Stimulated activated CD4-positive, alpha-beta T cell treated with anti-CD3 and anti-CD28 coated beads, Interleukin-4, amount 100 ng/mL, for 4 hours (primary cell): ENCODE measurements at places on chromosomes 7 and 10.

DNA sequence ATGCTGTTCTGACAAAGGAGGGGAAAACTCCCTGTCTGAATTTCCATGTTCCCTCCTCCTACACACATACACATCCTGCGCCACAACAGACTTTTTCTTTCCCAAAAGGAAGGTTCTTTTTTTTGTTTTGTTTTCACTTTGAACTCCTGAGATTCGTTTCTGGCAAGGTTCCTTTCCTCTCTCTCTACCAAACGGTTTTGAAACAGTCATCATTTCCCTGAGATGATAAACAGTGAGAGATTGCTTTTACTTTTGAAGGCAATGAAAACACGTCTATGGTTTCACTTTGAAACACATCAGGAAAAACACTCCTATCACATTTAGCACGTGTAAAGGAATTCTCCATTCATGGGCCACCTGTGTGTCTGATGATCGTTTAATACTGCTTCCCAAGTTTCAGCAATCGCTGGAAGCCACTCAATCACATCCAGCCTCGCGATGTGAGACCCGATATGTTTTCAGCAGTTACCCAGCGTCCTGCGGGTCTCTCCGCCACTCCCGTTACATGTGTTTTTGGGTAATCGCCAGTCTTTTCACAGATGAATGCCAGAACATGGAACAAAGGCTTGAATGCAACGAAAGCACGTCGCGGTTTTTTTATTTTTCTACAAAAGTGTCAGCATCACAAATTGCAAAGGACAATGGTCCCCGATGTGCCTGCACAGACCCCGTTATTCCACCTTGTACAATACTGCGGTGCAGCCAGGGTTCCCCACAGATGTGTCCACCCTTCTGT, 62.8 kb upstream of the CUX1 start:
- DNase-seq: no peak

GRCh38 chr7:7668706-7669105, 28.2 kb downstream of the UMAD1 start:
- DNase-seq: no peak

DNA sequence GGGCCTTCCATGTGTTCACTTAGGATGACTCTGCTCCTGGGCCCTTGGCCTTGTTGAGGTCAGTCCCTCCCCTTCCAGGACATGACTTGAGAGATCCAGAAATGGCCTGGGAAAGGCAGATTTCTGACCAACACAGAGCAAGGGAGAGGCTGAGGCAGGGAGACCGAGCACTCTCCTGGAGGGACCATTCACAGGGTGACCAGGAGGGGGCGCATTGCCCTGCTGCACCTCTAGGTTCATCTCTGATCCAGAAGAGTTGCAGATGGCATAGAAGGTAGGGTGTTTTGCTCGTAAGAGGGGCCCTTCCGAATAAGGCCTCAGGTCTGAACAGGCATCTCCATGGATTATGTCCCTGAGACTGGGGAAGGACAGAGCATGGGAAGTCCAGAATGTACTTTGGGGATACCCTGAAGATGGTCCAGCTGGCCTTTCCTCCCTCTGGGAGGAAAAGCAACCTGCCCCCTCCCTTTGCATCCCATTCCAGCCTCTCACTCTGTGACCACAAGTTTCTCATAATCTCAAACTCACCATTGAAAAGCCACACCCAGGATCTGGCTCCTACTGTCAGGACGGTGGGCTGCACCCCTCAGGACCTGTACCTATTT, 6.6 kb downstream of the DMBT1 start:
- peak; percentile 14 for DNase-seq

DNA sequence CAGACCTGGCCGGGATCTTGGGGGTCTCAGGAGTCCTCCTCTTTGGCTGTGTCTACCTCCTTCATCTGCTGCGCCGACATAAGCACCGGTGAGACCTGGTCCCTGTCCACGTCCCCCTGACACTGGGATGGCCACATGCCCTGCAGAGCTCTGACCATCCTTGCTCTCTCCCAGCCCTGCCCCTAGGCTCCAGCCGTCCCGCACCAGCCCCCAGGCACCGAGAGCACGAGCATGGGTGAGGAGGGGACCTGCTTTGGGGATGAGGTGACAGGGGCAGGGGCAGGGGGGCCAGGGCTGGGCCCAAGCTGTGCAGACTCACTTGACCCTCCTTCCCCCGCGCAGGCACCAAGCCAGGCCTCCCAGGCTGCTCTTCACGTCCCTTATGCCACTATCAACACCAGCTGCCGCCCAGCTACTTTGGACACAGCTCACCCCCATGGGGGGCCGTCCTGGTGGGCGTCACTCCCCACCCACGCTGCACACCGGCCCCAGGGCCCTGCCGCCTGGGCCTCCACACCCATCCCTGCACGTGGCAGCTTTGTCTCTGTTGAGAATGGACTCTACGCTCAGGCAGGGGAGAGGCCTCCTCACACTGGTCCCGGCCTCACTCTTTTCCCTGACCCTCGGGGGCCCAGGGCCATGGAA, 959 bp downstream of the PVRIG start:
- no peak for DNase-seq

DNA sequence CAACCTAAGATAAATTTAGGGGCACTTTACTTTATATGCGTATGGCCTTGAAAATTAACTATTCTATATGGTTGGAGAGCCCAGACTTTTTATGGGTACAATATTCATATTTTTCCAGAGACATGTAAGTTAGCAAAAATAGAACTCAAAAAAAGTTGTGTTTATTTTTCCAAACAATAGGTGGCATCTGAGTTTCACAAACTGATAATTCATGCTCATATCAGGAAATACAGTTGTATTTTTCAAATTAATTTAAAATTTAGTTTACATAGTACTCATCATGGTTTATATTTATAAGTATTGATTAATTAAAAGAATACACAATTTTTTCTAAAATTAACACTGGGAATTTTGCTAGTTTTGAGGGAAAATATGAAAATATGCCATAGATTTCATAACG, 34.6 kb downstream of the ANKRD7 start:
- no peak for DNase-seq

DNA sequence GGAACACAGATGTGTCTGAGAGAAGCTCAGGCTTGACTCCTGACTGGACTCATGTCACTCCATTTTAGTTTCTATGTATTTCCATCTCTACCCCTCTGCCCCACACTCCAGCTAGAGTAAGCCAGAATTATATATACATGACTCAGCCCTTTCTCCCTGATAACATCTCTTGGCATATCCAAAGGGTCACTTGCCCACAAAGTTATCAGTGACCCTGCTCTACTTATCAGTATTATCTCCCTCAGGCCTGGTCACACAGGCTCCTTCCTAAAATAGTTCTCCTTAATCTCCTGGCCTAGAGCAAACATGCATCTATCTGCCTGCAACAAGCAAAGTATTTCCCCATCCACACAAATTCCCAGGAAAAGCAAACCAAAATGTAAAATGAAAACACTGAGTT, 598.3 kb downstream of the SUGCT start:
- no peak for DNase-seq

DNA sequence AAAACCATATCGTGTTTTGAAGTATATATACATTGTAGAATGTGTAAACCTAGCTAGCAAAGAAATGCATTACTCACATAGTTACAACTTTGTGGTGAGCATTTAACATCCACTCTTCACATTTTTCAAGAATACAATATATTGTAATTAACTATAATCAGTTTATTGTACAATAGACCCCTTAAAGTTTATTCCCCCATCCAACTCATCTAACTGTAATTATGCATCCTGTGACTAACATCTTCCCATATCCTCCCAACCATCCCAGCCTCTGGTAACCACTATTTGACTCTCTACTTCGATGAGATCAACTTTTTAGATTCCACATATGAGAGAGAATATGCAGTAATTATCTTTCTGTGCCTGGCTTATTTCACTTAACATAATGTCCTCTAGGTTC, 526.4 kb downstream of the KIF20B start:
- DNase-seq: no peak

- no peak for DNase-seq
Measured at GRCh38 chr10:122490786-122491680, 29.7 kb downstream of the HTRA1 start.

DNA sequence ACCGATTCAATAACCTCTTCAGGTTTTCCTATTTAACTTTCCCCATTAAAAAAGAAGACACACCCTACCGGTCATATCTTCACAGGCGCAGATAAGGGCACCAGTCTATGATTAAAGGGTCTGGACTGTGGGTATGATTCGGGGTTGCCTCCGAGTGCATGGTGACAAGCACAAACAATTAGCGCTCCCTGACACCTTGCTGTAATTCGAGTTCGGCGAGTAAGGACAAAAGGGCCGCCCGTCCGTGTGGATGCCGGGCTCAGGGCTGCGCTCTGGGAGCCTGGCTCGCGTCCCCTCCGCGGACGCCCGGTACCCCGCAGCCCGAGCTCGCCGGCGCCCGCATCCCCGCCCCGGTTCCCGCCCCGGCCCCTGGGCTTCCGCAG, 111.9 kb upstream of the RHEB start:
- DNase-seq: no peak

DNA sequence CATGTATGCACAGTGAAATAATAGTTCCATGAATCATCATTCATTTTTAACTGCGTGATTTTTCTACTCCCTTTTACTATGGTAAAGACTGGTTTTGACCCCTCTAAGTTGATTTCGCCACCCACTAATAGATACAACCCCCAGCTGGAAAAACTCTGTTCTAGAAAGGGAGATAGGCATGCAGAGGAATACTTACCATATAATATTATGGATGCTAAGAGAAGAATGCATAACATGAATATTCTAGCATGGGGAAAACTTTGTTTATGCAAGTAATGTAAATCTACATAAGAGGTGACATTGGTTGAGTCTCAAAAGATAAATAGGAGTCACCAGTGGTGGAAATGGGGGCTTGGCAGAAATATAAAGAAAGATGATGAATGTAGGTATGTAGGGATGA, 97.3 kb upstream of the MBL2 start:
- no peak for DNase-seq

- peak; percentile 57 for DNase-seq
Measured at GRCh38 chr10:93115661-93116383, 42.1 kb downstream of the CYP26A1 start.

DNA sequence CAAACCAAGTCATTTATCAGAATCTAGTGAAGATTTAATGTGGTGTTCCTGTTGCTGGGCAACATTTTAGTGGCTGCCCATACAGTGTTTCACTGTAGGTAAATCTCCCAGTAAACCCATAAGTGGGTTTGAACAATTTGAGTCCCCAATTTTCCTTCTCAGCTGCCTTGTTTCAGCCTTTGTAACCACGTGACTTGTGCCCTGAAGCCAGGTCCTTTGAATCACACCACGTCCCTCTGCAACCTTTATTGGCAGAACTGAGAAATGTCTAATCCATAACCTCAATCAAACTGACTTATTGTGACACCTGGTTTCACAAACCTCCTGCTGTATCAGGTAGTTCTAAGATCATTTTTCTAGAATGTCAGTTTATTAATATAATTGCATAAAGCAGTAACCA, 30.1 kb downstream of the SND1 start:
- no peak for DNase-seq

- DNase-seq: no peak
Measured at GRCh38 chr7:114405427-114405826, 9.2 kb upstream of the FOXP2 start.

GRCh38 chr7:28328822-28329660, 83.3 kb upstream of the CREB5 start:
- DNase-seq: no peak

- DNase-seq: no peak
Measured at GRCh38 chr10:5168897-5169420, 16.0 kb downstream of the AKR1C8 start.

- no peak for DNase-seq
Measured at GRCh38 chr10:24459836-24460235, 250.9 kb downstream of the KIAA1217 start.

- DNase-seq: no peak
Measured at GRCh38 chr7:12229046-12229445, 18.0 kb downstream of the TMEM106B start.

GRCh38 chr7:5050676-5051075, 5.0 kb downstream of the RBAK start:
- no peak for DNase-seq

- DNase-seq: no peak
Measured at GRCh38 chr7:36066343-36066664, 86.8 kb upstream of the EEPD1 start.

GRCh38 chr7:131444683-131445082, 111.7 kb downstream of the PODXL start:
- DNase-seq: no peak

DNA sequence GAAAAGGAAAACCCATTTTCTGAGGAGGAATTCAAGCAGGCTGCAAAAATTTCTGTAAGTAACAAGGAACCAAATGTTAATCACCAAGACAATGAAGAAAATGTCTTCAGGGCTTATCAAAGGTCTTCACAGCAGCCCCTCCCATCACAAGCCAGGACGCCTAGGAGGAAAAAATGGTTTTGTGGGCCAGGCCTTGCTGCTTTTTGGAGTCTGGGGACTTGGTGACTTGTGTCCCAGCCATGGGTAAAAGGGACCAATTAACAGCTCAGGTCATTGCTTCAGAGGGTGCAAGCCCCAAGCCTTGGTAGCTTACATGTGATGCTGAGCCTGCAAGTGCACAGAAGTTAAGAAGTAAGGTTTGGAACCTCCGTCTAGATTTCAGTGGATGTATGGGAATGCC, 55.7 kb upstream of the FOXP2 start:
- DNase-seq: no peak

- DNase-seq: no peak
Measured at GRCh38 chr7:81140252-81140651, 221.4 kb upstream of the SEMA3C start.

- DNase-seq: no peak
Measured at GRCh38 chr7:125611582-125611981, 682.0 kb upstream of the POT1 start.

DNA sequence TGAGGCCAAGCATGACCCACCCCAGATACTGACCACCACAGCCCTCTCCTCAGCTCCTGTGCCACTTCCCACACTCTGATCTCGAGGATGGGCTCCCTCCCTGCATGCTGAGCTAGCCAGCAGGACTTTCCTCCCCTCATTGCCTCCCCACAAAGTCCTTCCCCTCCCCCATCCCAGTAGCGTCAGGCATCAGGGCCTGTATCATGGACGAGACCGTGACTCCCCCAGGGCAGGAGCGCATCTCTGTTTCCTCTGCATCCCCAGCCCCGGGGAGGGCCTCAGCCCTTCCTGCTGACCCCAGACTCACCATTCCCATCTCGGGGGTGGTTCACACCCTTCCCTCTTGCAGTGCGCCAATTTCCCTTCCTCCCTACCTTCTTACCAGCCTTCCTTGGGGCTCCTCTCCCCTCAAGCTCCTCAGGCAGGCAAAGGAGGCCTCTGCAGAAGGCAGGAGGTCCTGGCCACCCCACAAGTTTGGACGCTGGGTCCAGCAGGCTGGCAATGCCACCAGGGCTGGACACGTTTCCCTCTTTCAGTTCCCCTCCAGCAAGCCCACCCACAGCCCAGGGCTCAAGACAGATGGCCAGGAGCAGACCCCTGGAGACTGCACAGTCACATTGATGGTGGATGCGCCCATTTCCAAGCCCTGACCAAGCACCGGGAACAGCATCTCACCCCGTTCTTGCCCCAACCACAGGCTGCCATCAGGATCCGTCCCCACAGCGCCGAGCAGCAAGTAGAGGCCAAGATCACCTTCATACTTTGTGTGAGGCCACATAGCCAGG, 36.5 kb downstream of the GRID1 start:
- DNase-seq: no peak
